ENCODE measurements at places on chromosomes 11 and 22.

GRCh38 chr11:5123802-5124521 is 14.2 kb downstream of the OR52A5 start:
- peak; percentile 72 for DNase-seq

DNA sequence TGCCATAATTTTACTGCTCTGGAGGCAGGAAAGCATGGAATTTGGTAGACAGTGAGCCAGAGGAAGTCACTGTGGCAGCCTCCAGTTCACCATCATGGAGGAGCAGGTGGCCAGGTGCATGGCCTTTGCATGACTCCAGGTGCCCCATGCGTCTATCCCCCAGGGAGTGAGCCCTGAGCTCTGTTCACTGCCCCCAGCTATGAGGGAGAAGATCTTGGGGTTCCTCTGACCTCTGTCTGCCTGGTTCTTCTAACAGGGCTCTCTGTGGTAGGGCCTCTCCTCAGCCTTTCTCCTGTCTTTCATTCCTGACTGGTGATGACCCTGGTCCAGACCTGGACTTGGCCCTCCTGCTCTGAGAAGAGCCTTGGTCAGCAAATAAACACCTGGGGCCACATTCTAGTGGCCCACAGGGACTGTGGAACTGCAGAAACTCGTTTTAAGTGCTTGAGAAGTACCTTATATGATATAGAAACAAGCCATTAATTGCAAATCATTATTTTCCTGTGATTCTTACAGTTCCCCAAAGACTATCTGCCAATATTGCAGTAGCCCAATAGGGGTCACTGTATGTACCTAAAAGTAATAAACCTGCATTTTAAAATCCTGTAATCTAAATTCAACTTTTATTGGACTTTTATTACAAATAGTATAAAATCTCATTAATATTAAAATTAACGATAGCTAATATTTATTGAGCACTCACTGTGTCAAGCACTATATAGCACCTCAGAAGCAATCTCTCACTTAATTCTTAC is 120.0 kb upstream of the SYT13 start:
- no peak for DNase-seq

DNA sequence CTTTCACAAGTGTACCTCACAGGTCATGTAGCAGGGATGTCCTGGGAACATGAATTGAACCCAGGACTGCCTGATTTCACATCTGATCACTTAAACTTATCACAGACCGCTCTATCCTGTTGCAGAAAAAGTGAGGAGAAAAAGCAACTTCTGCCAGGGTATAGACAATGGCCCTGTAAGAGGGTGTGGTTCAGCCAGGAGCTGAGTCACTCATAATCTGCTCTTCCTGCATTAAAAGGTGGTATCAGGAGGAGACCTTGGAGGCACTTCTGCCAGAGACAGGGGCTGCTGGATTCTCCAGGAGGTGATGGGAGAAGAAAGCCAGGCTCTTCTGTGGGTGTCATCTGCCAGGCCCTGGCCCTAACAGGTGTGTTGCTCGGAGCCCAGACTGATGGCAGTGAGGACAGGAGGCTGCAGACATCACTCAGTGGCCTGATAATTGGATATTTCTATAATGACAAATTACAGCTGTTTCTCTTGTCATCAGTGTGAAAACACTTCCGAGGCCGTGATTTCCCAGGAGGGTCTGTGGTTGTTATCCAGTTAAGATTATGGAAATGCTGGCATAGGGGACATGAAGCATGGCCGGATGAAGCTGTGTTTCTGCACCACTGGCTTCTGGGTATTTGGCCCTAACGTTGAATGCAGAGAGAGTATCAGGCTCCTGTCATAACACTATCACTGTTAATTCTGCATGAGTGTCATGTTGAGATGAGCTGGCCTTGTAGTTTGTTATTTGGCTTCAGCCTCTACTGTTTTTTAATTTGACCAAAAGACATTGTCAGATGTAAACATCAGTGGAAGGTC is 125.1 kb upstream of the ZBED5 start:
- DNase-seq: no peak

GRCh38 chr11:93861808-93862207 is 11.4 kb upstream of the VSTM5 start:
- DNase-seq: no peak

DNA sequence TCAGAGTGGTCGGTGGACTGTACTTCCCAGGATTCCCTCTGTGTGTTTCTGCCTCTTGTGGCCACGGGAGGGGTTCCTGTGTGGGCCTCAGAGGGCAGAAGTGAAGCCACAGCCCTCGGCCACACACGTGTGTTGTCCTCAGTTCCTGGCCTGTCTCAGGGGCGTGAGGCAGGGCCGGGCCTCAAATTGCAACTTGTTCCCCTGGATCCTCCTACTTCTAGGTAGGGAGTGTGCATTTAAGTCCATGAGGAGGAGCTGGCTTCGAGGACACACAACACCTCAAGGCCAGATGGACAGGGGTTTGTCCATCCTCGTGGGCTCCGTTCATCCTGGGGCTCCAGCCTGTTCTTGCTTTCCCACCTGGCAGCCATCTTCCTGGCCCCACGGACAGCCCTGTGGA is 573.0 kb downstream of the TBC1D22A start:
- DNase-seq: no peak

GRCh38 chr11:68750195-68751003 is 921 bp downstream of the TESMIN start:
- DNase-seq: no peak

- DNase-seq: no peak
Observed at GRCh38 chr11:118162846-118163245, 10.2 kb upstream of the SCN4B start.

- DNase-seq: no peak
Observed at GRCh38 chr22:44098021-44098739, 74.1 kb downstream of the PARVB start.

- DNase-seq: peak; percentile 89
Observed at GRCh38 chr11:35483131-35483820, 42.1 kb downstream of the PAMR1 start.

DNA sequence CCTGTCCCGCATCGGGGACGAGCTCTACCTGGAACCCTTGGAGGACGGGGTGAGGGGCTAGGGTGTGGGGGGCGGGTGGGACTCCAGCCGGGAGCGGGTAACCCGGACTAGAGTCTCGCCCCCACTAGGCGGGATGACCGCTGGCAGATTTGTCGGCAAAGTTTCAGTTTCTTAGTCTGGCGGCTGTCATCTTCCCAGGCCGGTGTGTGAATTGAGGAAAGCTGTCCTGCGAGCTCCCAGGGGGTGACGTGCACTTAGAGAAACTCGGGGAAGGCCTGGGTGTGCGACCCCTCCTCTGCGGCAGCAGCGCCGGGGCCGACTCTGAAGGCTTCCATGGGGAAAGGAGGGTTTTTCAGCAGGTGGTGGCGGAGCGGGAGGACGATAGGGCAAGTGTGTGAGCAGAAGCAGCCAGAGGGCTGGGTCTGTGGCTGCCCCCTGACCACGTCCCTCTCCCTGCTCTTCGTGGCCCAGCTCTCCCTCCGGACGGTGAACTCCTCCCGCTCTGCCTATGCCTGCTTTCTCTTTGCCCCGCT is 463 bp downstream of the RAD9A start:
- DNase-seq: no peak

GRCh38 chr22:17563936-17564391 is 666 bp downstream of the SLC25A18 start:
- DNase-seq: peak; percentile 47

- DNase-seq: no peak
Observed at GRCh38 chr11:93564895-93565294, 21.7 kb upstream of the SMCO4 start.

All from EL (cell line).